ENCODE measurements at places on chromosomes 5 and 9.

- peaks cover 43% of the 10 kb centered on the region for H3K4me1 ChIP-seq
- H3K4me3 ChIP-seq: no peak overlapping the region
- DNase-seq: no peak
- H3K36me3 ChIP-seq: peaks cover 8% of the 10 kb centered on the region
These were observed 27.8 kb downstream of the TNPO1 start for GRCh38 chr5:72844218-72844603.

- H3K4me1 ChIP-seq: no peaks in the 10 kb centered on the region
- H3K27ac ChIP-seq: no peak overlapping the region
- no peak overlapping the region for H3K4me3 ChIP-seq
- H3K36me3 ChIP-seq: no peaks in the 10 kb centered on the region
- DNase-seq: no peak
- peaks cover 2% of the 10 kb centered on the region for H3K27me3 ChIP-seq
These were observed 182.6 kb upstream of the GLRA1 start for GRCh38 chr5:152107220-152107619.

DNA sequence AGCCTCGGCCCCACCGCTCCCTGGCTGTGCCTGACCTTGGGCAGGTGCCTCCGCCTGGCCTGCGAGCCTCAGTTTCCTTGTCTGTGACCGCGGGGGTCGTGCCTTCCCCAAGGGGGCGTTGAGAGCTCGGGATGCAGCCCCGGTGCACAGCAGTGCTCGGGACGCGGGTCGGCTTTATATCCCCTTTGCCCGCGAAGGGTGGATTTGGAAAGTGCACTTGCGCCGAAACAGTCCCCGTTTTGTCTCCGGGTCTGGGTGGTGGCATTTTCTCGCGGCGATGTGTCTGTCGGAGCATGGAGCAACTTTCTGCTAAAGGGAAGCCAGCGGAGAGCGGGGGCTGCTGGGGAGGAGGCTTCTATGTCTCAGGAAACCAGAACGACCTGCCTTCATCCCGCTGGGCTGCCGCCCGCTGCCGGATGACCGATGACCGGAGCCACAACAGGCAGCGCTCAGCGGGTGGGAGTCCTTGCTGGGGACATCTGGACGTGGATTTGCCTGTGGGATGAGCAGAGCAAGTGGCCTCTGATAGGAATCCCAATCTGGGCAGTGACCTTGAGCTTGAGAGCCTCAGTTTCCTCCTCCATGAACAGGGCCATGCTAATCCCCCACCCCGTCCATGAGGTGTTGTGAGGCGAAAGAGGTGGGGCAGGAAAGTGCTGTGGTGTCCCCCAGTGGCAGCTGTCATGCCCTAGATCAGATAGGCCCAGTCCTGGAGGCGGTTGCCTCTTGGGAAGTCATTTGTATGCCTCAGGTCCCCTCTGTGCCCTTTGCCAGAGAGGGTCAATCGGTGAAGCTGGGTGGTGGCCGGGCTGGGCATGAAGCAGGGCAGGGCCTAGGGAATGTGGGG, 651 bp downstream of the HRH2 start:
- DNase-seq: peak; percentile 47
- peak overlapping the region; percentile 92 for H3K4me3 ChIP-seq
- H3K36me3 ChIP-seq: peaks cover 38% of the 10 kb centered on the region
- H3K27ac ChIP-seq: peak overlapping the region; percentile 84
- H3K27me3 ChIP-seq: no peaks in the 10 kb centered on the region

DNA sequence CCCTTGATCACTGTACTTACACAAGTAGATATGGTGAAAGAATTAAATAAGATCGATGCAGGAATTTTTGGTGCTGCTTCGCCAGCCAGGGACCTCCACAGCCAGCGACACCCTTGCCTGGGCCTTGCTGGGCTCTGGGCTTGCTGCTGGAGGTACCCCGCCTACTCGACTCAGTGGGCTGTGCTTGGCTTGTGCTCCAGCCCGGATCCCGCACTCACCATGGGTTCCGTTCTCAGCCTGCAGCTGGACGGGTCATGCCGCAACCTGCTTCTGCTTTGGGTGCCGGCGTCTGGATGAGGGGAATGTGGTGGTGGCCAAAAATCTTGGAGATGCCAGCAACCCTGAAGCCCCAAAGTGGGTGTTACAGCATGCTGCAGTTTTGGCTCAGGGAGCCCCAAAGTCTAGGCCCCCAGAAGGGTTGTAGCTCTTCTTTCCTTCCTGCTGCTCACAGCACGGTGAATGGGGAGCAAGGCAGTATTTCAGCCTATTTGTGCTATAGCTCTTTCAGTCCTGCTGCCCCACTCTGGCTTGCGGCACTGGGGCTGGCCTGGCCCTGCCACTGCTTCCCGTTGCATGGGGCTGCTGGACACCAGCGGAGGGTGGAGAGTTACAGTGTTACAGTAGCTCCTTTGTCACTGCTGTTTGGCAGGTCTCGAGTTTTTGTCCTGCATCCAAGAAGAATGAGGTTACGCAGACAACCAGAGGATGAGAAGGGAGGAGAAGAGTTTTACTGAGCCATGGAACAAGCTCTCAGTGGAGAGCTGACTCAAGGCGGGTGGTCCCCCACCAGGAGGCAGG, 48.0 kb downstream of the TARS1 start:
- DNase-seq: no peak
- no peaks in the 10 kb centered on the region for H3K4me1 ChIP-seq
- no peak overlapping the region for H3K27ac ChIP-seq
- no peaks in the 10 kb centered on the region for H3K27me3 ChIP-seq

GRCh38 chr5:463301-463700, 20.3 kb downstream of the EXOC3 start:
- H3K27ac ChIP-seq: peak overlapping the region; percentile 83
- no peak for DNase-seq
- H3K4me1 ChIP-seq: peaks cover 58% of the 10 kb centered on the region

GRCh38 chr5:1483856-1484729, 38.9 kb upstream of the SLC6A3 start:
- H3K4me3 ChIP-seq: no peak overlapping the region
- DNase-seq: no peak
- peak overlapping the region; percentile 59 for H3K27ac ChIP-seq
- H3K27me3 ChIP-seq: no peaks in the 10 kb centered on the region

DNA sequence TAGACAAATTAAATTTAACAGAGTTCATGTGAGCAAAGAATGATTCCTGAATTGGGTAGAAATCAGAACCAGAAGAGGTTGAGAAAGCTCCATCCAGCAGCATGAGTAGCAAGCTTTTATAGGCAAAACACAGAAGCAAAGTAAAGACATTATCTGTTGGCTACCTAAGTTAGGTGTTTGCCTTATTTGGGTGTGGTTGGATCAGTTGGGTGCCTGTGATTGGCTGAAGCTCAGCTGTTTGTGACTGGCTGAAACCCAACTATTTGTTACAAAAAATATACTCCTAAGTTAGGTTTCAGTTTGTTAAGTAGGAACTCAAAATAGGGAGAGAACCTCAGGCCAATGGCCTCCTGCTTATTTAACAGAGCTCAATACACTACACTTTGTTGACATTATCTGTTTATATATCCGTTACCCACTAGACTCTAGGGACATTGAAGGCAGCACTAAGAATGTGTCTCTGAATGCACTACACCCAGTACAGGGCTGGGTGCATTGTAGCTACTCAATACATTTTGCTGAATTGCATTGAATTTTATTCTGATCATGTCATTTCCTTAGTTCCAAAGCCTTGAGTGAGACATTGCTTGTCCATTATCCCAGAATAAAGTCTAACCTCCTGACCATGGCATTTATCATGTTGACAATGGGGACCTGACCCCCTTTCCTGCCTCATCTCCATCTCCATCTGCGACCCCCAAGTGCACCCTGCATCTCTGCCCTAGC, 98.7 kb downstream of the CCDC192 start:
- no peak overlapping the region for H3K4me3 ChIP-seq
- H3K27ac ChIP-seq: no peak overlapping the region
- H3K36me3 ChIP-seq: no peaks in the 10 kb centered on the region
- H3K4me1 ChIP-seq: no peaks in the 10 kb centered on the region
- H3K27me3 ChIP-seq: no peaks in the 10 kb centered on the region
- DNase-seq: no peak

GRCh38 chr9:78543353-78543752, 246.4 kb downstream of the PSAT1 start:
- peaks cover 3% of the 10 kb centered on the region for H3K27me3 ChIP-seq
- no peak overlapping the region for H3K27ac ChIP-seq
- no peak overlapping the region for H3K4me3 ChIP-seq
- H3K36me3 ChIP-seq: no peaks in the 10 kb centered on the region
- H3K4me1 ChIP-seq: no peaks in the 10 kb centered on the region
- DNase-seq: no peak

- no peaks in the 10 kb centered on the region for H3K27me3 ChIP-seq
- no peak for DNase-seq
- H3K27ac ChIP-seq: no peak overlapping the region
- no peaks in the 10 kb centered on the region for H3K4me1 ChIP-seq
- no peak overlapping the region for H3K4me3 ChIP-seq
These were observed 52.8 kb downstream of the EXD3 start for GRCh38 chr9:137369911-137370764.

DNA sequence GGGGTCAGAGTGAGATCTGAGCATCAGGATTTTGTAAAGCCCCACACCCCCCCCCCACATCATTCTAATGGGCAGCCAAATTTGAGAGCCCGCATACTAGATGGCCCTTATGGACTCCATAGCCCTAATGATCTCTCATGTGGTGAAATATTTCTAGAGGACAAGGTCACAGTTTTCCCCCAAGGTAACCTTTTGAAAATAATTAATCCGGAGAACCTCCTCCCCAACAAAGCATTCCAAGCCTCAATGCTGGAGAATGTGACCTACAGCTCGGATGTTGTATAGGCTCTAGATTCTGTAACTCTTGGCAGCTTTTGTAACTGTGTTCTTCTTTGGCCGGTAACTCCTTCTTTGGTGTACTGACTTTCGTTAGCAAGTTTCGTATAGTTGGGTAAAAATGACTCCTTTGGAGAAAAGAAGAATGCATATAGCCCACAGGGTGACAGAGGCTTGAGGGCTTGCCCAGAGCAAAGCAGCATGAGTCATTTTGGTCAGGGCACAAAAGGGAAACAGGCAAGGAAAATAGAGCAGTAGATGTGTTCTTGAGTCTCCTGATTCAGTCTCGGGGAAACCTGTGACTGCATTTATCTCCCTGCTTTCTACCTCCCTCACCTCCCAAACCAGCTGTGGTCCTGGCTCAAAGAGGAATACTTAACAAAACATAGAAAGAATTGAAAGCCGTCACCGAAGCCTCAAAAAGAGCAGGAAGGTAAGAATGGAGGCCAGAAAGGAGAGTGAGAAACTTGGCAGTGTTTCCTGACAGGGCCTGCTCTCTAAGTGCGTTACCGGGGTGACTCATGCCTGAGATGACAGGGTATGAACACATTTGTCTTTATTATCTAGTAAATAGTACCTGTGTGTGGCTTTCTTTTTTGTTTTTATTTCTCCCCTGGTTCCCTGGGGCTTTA, 6.6 kb upstream of the XPA start:
- no peaks in the 10 kb centered on the region for H3K36me3 ChIP-seq
- peak overlapping the region; percentile 57 for H3K4me3 ChIP-seq
- H3K4me1 ChIP-seq: peaks cover 50% of the 10 kb centered on the region
- H3K27ac ChIP-seq: peak overlapping the region; percentile 92
- peak; percentile 20 for DNase-seq

DNA sequence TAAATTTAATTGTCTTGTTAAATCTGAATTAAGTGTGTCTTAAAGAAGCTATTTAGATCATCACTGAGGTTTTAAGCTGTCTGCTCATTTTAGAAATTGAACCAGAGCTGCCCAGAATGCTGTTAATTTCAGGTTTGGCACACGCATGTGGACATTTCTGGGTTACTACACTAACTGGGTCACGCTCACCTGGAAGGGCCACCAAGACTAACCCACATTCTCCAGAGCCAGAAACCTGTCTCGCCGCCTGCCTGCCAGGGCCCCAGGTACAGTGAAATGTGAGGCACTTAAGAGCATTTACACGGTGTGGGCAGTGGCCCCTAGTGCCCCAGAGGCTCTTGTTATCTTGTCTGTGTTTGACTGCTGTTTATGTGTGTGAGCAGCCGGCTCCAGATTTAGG, 46.6 kb downstream of the ATP10B start:
- H3K4me1 ChIP-seq: no peaks in the 10 kb centered on the region
- H3K36me3 ChIP-seq: no peaks in the 10 kb centered on the region

DNA sequence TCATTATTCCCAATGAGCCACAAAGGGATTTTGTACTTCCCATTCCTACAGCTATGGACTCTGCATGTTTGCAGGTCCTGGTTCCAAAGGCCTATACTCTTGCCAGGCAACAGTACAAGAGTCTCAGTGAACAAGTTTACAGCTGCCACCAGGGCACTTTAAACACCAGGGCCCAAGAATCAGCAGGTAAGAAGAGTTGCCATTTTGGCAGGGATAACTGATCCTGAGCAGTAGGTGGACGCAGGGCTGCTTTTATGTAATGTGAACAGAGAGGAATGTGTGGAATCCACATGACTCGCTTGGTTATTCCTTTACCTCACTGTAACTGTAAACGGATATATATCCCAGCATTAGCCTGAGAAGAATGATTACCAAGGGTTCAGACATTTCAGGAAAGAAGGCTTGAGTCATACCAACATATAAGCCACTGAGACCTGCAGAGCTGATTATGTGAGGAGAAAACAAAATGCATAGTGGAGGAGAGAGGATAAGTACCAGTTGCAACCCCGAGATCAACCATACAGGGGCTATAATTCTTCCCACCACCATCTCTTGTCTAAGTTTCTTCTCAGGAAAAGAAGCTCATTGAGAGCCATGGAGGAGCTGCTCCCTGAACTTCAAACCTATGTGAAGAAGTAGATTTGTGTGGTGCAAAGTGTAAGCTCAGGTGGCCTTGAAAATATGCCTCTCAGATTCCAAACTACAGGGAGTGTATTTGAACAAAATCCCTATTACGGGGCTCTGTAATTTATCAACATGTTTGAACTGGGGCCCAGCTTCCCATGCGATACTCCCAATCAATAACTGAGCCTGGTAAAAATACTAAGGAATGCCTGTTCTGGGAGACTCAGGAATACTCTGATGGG, 24.6 kb downstream of the RAPGEF6 start:
- H3K4me3 ChIP-seq: no peak overlapping the region
- peaks cover 54% of the 10 kb centered on the region for H3K4me1 ChIP-seq
- peaks cover 26% of the 10 kb centered on the region for H3K36me3 ChIP-seq
- no peaks in the 10 kb centered on the region for H3K27me3 ChIP-seq
- no peak overlapping the region for H3K27ac ChIP-seq

DNA sequence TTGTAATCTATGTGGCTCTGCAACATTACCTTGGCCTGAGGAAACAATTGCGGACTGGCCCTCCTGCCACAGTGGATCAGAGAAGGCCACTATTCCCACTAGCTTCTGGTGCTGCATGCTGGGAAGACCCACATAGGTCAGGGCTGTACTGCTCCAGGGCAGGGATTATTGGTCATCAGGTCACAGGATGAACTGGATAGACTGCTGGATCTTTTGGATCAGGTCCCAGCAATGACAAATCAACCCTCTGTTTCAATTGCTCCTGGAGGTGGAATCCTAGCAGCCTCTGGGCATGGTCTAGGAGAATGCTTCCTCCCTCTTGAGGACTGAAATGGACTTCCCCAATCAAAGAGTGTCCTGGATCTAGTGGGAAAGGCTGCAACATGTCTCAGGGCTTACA, 66.7 kb upstream of the PHF24 start:
- H3K4me1 ChIP-seq: no peaks in the 10 kb centered on the region
- no peak overlapping the region for H3K4me3 ChIP-seq
- no peak overlapping the region for H3K27ac ChIP-seq
- peaks cover 27% of the 10 kb centered on the region for H3K27me3 ChIP-seq
